Caki2 (cell line): ENCODE measurements at places on chromosomes 2 and 18. TPM values are rescaled to one million over a fixed set of nuclear protein-coding genes. Genes with fewer than 3 reads are reported as not detected.

APCDD1 gene
- total RNA-seq = 0.29 TPM in 1 of 2 replicates, not detected in the other

GRCh38 chr18:74418023-74418422 is 39.1 kb downstream of the DIPK1C start:
- DNase-seq = no peak

GRCh38 chr2:47531378-47532042 is 128.6 kb downstream of the MSH2 start:
- no peak for DNase-seq

DNA sequence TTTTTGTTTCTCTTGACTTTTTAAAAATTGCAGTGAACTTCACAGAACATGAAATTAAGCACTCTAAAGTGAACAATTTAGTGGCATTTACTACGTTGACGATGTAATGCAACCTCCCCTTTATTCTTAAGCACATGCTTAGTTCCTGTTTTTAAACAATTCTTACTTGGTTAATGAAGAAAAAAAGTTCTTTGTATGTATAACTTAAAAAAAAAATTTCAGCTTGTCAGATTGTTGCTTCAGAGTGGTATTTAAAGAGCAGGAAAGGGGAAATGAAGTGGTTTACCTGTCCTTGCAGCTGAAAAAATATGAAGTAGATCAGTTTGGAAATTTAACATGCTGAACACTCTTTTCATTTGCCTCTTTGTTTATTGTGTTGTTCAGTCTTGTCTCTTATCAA is 95.7 kb upstream of the RASGRP3 start:
- DNase-seq = no peak

DNA sequence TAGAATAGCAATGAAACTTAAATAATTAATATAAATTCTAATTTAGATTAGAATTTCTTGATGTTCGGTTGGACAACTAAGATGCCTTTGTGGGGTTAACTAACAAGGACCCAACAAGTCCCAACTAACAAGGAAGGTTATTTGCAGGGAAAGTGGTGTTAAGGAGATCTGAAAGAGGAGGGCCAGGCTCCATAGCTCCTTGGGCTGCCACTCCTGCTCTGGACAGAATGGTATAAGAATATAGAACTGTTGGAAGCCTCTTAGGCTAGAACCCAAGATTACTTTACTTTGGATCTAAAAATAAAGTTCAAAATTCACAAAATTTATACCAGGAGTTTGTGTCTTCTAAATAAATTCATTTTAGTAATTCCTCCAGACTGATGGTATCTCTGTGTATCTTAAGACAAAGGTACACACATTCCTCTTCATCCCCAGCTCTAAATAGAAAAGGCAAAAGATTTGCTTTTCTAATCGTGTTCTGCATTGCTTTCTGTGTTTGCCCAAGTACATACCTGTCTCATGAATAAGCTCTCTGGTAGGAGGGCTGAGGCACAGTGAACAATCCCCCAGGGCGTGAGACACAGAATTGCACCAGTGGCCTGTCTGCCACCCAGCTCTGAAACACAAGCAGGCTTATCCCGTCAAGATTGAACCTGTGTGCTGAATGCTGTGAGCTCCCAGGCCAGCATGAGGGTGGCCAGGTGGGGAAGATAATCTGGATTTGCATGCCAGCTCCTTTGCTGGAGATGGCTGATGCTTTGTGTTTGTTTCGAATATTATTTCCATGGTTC is 176.0 kb downstream of the ACKR3 start:
- DNase-seq = no peak

GRCh38 chr18:3333056-3333720 is 71.3 kb downstream of the MYL12B start:
- no peak for DNase-seq

DNA sequence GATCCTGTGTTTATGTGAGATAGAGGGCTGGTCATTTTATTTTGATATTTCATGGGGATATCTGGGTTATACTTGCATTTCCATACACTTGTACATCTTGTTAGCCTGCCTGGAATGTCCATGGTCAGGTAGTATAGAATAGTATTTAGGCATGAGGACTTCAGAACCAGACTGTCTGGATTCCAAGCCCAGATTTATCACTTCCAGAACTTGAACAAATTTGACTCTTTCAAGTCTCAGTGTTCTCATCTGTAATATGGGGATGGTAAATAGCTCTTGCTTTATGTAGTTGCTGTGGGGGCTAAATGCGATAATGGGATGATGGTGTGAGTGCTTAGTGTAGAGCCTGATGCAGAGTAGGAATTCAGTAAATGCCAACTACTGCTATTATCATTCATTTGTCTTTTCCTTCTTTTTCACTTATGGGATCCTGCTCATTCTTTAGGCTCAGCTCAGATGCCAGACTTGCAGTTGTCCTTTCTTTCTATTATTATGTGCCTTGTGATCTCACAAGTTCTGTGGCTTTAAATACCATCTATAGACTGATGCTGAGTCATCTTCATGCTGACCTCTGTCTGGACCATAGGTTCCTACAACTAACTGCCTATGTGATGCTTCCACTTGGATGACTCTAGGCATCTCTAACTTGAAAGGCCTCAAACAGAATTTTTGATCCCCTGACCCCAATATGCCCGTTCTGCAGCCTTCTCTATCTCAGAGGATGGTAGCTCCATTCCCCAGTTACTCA is 67.4 kb downstream of the POLE4 start:
- no peak for DNase-seq
